HepG2 (cell line): ENCODE measurements at places on chromosomes 2 and 18. TPM values are rescaled to one million over a fixed set of nuclear protein-coding genes. Genes with fewer than 3 reads are reported as not detected.

SEMA4C gene
- 11.3 and 25.9 TPM in 2 replicates for total RNA-seq

SDC1 gene
- 47.5 and 119 TPM in 2 replicates for total RNA-seq

TMEM150A gene
- 24.0 and 30.1 TPM in 2 replicates for total RNA-seq

RAX gene
- not detected in 2 replicates for total RNA-seq

NHEJ1 gene
- 30.7 and 42.1 TPM in 2 replicates for total RNA-seq

IL1RN gene
- 21.1 and 21.2 TPM in 2 replicates for total RNA-seq

ITM2C gene
- total RNA-seq, result 40.7 and 70.5 TPM in 2 replicates

TEX51 gene
- total RNA-seq, result not detected in 2 replicates

DNA sequence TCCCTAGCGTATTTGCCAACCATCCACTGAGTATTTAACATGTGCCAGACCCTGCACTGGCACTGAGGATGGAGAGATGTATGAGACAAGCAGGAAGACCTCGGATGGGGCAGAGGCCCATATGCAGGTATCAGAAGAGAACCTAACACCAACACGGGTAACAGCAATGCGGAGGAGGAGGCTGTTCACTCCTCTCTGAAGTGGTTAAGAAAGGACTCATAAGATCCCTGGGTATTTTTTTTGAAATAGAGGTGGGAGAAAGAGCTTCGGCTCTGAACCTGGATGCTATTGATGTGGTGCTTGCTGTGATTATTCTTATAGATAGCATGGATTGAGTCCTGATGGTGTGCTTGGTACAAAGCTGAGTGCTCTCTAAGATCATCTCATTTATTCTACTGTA is 418.3 kb downstream of the LPIN1 start:
- no peak for DNase-seq

DNA sequence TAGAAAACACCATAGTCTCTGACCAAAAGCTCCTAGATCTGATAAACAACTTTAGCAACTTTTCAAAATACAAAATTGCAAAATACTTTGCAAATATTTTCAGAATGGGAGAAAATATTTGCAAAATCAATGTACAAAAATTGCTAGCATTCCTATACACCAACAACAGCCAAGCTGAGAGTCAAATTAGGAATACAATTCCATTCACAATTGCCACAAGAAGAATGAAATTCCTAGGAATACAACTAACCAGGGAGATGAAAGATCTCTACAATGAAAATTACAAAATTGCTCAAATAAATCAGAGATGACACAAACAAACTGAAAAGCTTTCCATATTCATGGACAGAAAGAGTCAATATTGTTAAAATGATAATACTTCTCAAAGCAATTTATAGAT is 327.0 kb upstream of the ZC3H15 start:
- DNase-seq, result no peak

DNA sequence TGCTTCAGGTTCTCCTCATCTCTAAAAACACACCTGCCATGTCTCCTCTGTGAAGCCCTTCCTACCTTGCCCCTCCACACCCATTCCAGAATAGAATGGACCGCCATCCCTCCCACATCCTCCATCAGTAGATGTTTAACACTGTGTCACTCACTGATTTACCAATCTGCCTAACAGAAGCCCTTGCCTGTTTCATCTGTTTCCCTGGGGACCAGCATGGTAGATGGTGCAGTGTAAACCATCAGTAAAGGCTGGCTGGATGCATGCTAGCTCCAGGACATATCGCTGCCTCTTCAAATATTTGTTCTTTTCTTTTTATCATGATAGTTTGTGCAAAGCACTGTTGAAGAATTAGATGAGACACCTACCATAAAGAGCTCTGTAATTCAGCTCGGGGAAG is 271.4 kb downstream of the PIEZO2 start:
- no peak for DNase-seq

DNA sequence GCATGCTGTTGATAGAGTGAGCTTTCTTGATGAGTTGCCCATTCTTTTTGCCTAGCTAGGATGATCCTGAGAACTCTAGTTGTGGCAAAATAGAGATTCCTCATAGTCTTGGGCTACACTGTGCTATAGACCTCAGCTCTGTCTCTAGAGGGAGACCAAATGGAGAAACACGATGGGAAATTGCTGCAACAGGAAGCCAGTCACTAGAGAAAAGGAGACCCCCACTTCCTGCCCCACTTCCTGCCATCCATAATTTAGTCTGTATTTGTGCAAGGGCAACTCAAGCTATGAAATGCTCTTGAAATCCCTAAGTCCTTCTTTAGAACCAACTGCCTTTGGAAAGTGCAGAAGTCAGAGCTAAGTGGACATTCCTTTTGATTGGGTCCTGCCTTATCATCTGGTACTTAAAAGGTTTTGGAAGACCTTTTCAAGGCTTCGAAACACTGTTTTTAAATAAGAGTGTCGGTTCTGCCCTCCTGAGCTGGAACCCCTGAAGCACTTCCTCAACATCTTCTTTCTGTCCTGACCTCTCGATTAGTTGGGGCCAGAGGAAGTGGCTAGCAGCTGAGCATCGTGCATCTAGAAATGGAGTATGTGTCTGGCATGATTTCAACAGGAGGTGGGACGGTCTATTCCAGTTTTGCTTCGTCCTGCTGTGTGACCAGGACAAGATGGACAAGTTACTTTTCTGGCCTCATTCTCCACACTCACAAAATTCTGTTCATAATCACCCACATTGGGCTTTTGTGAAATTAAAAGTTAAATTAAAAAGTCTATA is 8.6 kb upstream of the KCNE4 start:
- no peak for DNase-seq

- no peak for DNase-seq
Measured at GRCh38 chr2:38470115-38470514, 93.0 kb upstream of the ATL2 start.

GRCh38 chr2:3403587-3404334 is 24.3 kb downstream of the TRAPPC12 start:
- no peak for DNase-seq

DNA sequence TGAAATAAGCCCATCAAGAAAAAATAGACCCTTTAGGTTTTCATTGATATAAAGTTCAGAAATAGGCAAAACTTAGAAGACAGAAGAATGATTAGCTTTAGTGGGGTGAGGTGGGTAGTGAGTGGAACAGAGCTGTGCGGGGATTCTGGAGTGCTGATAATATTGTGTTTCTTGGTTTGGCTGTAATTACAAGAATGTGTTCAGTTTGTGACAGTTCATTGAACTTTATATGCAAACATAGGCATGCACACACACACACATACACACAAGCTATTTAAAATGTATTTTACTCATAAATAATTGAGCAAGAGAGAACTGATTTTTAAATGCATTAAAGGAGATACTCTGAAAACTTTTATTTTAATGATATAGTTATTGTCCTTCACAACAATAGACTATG is 17.1 kb downstream of the ARHGAP15 start:
- DNase-seq, result no peak

- no peak for DNase-seq
Measured at GRCh38 chr2:71742953-71743601, 289.7 kb downstream of the DYSF start.

DNA sequence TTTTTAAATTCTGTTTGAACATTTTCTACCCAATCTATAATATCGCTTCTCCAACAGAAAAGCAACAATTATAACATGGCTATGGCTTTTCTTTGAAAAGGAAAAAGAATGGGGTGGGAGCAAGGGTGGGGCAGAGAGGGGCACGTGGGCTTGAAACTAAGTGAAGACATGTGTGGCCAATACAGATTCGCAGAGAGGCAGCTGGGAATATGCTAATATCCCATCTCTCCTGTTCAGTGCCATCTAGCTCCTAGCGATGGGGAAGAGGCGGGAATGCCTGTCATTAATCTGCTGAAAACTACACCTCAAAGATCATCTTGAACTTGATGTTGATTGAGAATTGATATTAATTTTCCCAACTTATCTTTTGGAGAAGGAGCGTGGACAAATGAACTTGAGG is 65.5 kb upstream of the ITGA6 start:
- DNase-seq, result no peak

DNA sequence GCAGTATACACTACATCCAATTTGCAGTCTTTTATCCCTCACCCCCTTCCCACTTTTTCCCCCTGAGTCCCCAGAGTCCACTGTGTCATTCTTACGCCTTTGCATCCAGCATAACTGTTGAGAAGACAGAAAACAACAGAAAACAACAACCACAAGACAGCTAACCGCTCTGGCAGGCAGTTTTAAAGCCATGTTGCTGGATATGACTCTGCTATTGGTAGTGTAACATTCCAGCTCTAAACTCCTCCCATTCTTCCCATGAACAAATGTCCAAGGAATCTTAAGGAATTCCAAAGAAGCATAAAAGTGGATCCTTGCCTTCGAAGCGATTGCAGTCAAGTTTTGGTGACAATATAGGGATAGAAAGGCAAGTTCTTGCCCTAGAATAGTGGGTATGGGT is 599.1 kb downstream of the NYAP2 start:
- DNase-seq, result no peak

- no peak for DNase-seq
Measured at GRCh38 chr18:72160510-72161445, 383.4 kb downstream of the CBLN2 start.

DNA sequence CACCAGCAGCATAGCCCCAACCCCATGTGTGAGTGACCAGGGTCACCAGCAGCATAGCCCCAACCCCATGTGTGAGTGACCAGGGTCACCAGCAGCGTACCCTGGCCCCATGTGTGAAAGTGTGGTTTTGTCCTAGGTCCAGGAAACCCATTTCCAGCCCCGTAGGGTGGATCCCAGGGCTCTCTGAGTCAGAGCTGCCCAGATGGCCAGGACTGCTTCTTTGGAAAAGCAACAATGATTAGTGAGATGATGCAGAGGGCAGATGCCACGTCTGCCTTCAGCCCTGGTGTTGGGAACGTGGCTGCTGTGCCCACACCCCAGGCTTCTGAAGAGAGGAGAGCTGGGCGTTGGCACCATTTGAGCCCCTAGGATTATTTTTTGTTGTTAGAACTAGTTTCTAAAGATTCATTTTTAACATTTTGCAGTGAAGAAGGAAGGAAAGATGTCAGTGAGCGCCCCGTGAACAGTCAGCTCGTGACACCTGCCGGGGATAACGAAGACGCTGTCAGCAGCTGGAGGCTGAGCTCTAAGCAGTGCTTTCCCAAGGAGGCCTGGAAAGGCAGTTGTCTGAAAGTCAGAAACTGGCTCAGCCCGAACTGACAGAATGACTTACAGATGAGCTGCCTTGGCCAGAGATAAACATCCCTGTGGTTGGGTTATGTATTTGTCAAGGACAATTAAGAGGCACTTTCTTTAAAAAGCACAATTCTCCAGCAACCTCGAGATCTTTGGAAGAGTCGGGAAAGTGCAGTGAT is 32.1 kb upstream of the KCNG2 start:
- DNase-seq, result no peak

GRCh38 chr2:42067521-42067920 is 19.7 kb downstream of the PKDCC start:
- no peak for DNase-seq

DNA sequence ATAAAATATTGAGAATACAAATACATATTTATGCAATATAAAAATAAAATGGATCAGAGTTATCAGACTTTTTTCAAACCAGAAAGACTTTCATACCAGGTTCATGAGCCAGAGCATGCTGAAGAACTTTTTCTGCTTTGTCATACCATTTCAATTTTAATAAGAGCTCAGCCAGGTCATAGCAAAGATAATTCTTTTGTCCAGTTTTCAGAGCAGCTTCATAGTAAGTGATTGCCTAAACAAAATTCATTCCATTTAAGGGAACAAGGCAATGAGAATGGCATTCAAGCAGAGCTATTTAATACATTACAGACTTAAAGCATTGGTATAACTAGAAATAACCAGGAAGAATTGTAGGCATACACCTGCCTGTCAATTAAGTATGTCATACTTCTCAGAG is 42.3 kb downstream of the TTC21B start:
- no peak for DNase-seq

DNA sequence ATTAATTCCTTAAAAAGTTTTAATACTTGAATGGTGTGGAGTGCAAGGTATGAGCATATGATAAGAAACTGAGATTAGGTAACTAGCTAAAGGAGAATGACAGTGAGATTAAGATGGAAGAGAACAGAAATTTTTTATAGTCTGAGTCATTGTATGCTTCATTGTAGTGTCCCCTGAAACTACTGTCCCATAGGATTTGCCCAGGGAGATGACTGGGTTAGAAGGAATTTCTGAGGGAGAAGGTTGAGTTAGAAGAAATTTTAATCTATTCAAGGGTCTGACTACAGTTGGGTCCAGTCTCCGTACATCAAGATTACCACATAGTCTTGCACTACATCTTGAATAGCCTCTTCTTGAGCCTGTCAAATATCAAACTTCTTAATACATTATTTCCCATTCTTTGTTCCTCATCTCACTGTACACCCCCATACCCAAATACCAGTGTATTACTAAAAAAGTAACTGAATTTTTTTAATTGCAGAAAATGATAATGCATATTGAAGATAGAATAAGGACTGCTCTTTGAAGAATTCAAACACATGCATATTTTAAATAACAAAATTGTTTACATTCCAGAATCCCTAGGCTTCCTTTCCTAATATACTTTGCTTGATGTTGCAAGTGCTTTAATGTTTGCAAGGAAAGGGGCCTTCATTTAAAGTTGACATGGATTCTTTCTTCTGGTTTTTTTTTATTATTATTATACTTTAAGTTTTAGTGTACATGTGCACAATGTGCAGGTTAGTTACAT is 314.3 kb upstream of the COL3A1 start:
- DNase-seq, result no peak

DNA sequence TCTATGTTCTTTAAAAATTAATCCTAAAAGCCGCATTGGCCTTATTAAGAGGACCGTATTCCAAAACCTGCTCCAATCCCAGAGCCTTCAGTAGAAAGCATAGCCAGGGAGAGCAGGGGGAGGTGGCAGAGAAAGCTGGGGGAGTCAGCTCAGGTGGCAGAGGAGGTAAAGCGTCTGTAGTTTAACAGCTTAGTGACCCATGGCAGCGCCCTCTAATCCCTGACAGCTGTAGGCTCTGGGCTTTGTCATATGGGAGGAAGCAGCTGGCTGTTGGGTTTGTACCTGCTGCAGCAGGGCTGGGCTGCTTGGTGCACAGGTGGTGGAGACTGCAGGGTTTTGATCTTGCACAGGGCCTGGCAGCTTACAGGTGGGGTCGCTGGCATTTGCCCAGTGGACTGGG is 50.6 kb downstream of the THNSL2 start:
- no peak for DNase-seq

DNA sequence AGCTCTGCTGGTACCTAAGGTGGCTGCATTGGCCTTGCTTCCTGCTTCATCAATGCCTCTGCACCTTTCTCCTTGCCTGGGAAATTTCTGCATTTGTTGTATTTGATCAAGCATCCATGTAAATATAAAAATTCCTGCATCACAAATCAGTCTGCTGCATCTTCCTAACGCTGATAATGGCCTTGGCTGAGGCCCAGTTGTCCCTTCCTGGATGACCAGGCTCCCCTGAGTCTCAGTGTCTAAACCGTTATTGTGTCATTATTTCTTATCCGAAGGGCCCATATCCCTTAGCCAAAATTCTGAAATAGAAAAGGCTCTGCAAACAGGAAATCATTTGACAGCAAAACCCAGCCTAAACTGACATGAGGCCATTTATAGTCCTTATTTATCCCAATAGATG is 62.4 kb downstream of the KLHL29 start:
- DNase-seq, result no peak
